ENCODE measurements at places on chromosomes 1 and 21. TPM values are rescaled to one million over a fixed set of nuclear protein-coding genes. Genes with fewer than 3 reads are reported as not detected.

TCEA3 gene
- total RNA-seq, result 25.6 TPM

VASH2 gene
- total RNA-seq, result 0.36 TPM

DNA sequence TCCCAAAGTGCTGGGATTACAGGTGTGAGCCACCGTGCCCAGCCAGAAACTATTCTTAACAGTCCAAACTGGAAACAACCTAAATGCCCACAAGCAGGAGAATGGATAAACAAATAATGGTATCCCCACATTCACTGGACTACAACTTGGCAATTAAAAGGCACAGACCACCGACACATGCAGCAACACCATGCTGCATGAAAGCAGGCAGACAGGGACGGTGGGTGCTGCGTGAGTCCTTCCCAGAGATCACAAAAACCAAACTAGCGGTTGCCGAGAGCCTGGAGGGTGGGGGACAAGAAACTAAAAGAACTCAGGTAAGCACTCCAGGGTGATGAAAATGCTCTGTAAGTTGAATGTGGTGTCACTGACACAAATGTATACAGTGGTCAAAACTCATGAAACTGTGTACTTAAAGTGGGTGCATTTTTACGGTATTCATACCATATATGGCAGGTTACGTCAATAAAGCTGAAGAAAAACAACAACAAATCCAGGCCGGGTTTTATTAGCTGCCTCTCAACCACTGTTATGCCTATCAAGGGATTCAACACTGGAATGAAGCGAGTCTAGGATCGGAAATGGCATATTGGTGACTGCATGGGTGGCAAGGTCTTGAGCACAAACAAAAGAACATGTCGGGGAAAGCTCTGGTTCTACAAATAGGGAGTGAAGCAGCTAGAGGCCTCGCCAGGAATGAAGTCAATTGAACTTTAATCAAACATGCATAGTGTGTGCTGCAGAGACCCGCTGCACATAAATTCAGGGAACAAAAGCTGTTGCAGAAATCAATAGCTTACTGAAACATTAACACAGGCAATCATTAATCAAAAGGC is 52.4 kb downstream of the SLC45A1 start:
- no peak for ATAC-seq

DNA sequence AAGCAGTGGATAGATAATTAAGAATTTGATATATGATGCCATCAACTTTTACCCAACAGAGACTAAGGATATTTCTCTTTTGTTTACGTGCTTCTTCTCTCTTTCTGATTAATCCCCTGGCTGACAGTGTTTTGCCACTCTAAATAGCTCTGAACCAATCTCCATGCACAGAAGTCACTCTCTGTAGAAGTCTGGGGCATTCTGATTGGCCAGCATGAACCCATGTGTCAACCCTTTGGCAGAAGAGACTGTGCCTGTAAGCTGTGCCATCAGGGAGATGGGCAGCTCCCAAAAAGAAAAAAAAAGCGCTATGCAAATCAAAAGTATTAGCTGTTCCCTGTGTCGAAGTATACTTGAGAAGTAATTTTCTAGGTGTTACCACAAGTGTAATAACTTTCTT is 34.1 kb upstream of the NRIP1 start:
- ATAC-seq, result no peak

GRCh38 chr1:92459871-92460320 is 26.8 kb downstream of the GFI1 start:
- ATAC-seq, result no peak

SLAMF1 gene
- 0.36 TPM for total RNA-seq

GRCh38 chr1:61310538-61310937 is 228.2 kb downstream of the NFIA start:
- no peak for ATAC-seq
